Stimulated activated effector memory CD8-positive, alpha-beta T cell treated with anti-CD3 and anti-CD28 coated beads, Interleukin-12 subunit alpha, Interleukin-12 subunit beta, amount 100 ng/mL, for 72 hours (primary cell): ENCODE measurements at places on chromosomes 6 and 20.

DNA sequence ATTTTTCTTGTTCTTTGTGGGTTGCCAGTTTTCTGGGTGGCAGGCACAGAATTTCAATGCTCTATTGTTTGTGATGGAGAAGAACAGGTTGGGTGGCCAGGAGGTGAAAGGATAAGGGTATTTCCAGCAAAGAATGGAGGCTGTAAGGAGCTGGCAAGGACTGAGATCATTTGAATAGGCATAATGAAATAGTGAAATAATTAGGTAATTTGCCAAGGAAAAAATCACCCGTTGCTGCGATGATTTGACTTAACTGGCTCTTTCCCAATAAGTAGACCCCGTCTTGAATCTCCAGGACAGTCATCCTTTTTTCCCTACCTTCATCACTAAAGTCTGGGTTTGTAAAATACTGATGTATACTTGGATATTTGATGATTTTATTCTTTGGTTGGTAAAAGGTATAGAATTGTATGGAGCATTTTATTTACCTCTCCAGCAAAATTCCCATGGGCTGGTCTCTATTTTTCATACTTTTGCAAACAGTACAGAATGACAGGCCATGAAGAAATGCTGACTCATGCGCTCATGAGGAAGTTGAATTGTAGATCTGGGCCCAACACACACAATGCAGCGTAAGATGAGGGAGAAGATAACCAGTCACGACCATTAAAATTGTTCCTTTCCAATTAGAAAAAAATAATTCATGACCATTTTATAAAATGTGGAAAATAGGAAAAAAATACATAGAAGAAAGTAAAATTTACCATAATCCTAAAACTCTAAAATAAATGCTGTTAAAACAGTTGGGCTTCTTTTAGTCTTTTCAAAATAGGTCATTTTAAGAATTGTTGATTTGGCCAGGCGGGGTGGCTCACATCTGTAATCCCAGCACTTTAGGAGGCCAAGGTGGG lies 2.4 kb upstream of the GCNT2 start:
- no peak for DNase-seq

DNA sequence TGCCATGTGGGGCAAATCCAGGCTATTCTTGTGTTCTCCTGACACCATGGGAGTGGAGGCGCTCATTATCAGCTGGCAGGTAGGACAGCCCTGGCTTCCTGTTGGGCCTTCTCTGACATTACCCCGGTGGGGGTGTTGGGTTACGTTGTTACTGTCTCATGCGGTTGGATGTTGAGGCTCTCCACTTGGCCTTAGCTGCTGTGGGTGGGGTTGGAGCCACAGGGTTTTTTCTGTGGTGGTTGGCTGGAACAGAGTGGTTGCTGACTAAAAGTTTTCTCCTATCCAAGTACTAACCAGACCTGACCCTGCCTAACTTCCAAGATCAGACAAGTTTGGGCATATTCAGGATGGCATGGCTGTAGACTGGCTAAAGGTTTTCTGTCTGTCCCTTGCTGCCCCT lies 20.2 kb downstream of the RIPK1 start:
- DNase-seq, result peak; percentile 12

GRCh38 chr20:46545077-46545826 lies 5.2 kb downstream of the OCSTAMP start:
- DNase-seq, result no peak

DNA sequence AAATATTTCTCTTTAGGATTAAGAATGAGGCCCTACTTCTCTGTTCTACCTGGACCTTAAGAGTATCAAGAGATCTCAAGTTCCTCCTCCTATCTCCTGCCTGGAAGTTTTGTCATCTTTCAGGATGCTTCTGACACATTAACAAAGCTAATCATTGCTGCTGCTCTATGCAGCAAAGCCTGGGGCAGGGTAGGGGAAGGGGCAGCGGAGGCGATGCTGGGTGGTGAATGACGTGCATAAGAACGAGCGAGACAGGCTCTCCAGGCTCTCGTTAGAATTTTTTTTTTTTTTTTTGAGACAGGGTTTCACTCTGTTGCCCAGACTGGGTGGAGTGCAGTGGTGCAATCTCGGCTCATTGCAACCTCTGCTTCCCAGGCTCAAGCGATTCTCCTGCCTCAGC lies 31.2 kb downstream of the FERMT1 start:
- DNase-seq, result no peak

DNA sequence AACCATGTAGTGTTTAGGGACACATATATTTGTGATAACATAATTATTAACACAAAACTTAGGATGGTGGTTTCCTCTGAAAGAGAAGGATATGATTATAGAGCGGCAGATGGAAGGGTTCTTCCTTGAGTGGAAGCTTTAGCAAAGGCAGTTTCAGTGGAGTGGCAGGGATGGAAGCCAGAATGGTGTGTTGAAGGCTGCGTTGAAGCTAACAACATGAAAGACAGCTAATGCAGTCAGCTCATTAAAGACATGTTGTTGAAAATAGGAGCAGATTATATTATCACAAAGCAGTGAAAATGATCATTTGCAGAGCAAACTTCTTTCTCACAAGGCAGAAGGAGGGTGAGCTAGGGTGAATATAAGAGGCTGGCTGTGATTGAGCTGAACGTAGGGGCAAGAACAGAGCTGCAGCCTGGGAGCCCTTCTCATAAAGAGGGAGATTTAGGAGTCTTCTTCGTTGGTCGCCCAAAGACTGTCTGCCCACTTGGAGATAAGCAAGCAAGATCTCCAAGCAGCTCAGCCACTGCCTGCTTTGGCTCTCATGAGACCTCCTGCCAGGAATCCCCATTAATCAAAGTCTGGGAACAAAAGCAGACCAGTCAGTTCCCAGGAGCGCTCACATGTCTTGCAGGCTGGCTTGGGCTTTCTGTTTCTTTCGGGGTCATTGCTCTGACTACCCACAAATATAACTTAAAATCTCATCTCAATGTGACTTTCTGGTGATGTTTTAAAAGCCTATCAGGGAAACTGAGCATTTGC lies 2.6 kb upstream of the ANKRD6 start:
- no peak for DNase-seq

DNA sequence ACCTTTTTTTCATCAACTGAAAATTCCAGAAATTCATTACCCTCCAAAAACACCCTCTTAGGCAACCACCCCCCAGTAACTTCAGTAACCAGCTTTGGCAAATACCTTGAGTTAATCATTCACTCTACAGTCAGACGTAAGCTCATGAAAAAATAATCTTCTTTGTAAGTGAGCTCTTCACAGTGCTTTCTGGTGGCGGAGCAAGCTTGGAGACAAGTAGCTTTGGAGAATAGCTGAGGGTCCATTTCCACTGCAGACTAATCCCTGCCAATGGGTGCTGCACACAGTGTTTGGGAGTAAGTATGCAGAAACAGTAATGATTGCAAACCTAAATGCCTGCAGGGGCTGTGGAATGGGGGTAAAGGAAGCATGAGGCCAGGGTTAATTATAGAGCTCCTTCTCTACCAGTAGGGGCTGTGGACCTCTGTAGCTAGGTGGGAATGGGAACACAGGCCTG lies 56.8 kb upstream of the HINT3 start:
- DNase-seq, result no peak

- no peak for DNase-seq
Measured at GRCh38 chr20:32707691-32708581, 34.2 kb upstream of the C20orf203 start.

- no peak for DNase-seq
Measured at GRCh38 chr6:45031601-45032000, 296.5 kb upstream of the RUNX2 start.

DNA sequence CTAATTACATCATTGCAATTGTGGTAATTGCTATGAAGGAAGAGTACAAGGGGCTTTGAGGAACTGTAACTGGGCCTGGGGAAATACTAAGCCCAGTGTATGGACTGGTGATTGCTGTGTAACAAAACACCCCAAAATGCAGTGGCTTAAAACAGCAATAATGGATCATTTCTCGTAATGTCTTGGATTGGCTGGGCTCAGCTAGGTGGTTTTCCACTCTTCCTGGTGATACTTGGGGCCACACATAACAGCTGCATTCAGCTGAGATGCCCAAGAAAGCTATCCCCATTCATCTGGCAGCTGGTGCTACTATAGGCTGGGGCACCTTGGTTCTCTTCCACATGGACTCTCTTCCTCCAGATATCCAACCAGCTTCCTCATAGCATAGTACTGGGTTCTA lies 150.3 kb downstream of the EYA2 start:
- no peak for DNase-seq

- no peak for DNase-seq
Measured at GRCh38 chr6:18042536-18043145, 55.2 kb upstream of the KIF13A start.

DNA sequence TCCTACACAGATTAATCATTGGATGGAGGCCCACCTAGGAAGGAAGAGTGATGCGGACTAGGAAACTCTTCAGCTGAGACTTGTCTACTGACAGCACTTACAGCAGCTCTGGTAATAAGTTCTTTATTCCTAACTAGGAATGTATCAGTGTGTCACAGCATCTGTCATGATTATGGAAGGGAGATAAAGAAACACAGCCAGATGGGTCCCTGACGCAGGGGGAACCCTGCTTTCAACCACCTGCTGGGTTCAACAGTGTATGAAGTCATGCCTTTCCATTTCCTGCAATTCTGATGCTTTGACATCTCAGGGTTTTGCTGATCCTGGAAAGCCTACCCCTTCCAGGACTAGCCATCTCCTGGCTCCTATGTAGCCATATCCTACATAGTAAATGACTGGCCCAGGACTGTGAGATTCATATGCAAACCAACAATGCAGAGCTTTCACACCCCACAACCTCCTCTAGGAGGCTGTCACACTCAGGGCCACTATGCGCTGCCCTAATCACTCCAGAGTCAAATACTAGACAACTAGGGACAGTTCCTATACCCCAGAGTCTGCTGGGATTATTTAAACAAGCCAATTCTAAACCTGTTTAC lies 29.0 kb upstream of the MANEA start:
- DNase-seq, result no peak

- no peak for DNase-seq
Measured at GRCh38 chr6:140609956-140610355, 1235.5 kb upstream of the CITED2 start.

DNA sequence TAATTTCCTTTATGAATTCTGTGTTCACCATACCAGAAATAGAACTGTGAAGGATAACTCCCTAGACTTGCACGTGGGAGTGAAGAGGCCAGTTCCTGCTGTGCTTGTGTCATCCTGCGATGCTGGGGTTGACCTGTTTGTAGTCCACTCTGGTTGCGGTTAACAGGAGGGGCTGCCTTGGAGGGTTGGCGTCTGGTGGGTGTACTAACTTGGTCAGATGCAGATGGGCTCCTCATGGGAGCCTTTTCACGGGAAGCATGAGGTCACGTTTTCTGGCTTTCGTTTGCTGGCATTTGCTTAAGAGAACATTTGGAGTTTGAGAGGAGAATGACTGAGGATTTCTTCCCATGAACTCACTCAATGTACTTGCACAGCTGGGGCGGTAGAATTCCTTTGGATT lies 41.2 kb downstream of the IGF2R start:
- no peak for DNase-seq

DNA sequence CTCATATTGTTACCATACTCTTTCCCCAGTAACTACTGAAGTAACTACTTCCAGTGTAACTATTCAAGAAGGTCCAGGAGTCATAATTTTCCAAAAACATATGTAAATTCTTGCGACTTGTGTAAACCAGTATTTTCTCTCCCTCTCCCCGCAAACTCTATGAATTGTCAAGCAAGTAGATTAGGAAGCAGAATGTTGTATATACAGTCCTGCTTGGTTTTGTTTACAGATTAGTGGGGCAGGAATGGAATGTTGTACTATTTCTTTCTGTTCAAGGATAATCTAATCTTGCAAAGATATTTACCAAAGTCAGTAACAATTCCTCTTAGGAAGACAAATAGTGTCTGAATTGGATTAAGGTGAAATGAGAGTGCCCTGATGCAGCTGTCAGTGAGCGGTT lies 234.9 kb upstream of the PLN start:
- DNase-seq, result no peak

DNA sequence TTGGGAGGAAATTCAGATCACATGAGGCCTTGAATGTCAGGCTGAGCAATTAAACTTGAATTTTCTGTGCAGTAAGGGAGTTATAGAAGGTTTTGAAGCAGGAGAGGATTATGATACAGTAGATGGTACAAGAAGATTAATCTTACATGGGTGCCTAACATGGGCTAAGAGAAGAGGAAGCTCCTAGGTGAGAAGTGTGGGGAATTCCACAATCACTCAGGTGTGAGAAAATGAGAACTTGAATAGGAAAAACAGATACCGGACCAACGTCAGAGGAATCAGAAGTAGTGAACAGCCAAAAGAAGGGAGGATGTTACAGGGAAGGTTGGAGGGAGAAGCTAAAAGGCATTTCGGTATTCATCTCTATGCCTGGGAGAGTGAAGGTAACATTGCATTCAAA lies 250.7 kb upstream of the SLC35B3 start:
- DNase-seq, result no peak

- DNase-seq, result no peak
Measured at GRCh38 chr6:154632119-154632518, 101.1 kb upstream of the SCAF8 start.

- DNase-seq, result no peak
Measured at GRCh38 chr6:101450901-101451300, 57.4 kb downstream of the GRIK2 start.

DNA sequence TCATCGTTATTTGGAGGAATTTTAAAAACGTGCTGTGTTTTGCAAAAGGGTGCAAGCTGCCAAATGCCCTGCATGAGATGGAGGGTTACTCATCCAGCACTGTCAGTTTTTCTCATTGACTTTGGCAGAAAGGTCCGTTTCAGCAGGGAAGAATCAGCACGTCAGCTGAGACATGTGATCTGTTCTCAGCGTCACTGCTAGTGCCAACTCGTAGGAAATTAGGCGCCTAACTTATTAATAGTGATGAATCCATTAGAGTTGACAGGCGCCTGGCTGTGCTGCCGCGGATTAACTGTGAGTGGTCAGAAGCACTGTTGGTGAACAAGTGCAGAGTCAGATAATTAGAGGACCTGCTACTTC lies 175.5 kb upstream of the FOXQ1 start:
- DNase-seq, result no peak

- DNase-seq, result no peak
Measured at GRCh38 chr6:118696271-118696670, 44.9 kb upstream of the CEP85L start.

GRCh38 chr6:75291331-75291730 lies 6.7 kb upstream of the TMEM30A start:
- DNase-seq, result no peak

GRCh38 chr6:153028286-153028685 lies 25.8 kb upstream of the MTRF1L start:
- DNase-seq, result no peak

DNA sequence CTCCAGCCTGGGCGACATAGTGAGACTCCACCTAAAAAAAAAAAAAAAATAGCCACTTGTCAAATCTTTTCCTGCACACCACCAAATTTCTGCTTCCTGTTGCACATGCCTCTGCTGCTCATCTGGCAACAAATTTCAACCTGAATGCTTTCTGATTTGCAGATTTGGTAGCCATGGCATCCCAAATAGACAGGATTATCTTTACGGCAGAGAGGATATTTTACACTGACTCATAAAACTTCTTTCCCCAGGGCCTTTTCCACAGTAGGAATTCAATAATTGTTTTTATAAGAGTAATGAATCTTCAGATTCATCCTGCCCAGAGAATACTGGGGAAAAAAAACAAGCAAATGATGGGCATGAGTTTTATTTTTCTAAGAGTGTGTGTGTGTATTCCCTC lies 264.6 kb downstream of the FRK start:
- DNase-seq, result no peak

- no peak for DNase-seq
Measured at GRCh38 chr6:150766201-150766997, 99.1 kb upstream of the MTHFD1L start.

GRCh38 chr6:134537146-134537555 lies 219.2 kb upstream of the SGK1 start:
- DNase-seq, result no peak
